ENCODE measurements at places on chromosomes 7 and 10.

DNA sequence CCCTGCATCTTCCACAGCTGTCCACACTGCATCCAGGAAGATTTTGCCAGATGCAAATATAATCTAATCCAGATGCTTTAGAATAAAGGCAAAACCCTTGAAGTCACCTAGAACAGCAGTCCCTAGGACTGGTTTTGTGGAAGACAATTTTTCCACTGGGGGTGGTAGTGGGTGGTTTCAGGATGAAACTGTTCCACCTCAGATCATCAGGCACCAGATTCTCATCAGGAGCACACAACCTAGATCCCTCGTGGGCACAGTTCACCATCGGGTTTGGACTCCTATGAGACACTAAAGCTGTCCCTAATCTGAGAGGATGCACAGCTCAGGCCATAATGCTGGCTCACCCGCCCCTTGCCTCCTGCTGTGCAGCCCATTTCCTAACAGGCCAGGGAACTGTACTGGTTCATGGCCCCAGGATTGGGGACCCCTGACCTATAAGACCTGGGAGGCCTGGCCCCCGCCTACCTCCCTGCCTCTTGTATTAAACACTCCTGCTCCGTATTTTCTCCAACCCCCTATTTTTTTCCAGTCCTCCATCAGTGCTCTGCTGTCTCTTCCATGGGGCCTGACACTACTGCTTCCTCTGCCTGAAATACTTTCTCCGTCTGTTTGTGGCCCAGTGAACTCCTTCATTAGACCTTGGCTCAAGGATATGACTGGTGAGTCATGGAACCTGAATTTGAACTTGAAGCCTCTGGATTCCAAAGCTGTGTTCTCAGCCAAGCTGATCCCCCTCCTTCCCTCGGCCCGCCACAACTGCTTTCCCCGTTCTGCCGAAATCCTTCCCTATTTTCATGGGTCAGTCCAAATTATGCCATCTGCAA is 79.9 kb upstream of the RHEB start:
- no peak for DNase-seq

DNA sequence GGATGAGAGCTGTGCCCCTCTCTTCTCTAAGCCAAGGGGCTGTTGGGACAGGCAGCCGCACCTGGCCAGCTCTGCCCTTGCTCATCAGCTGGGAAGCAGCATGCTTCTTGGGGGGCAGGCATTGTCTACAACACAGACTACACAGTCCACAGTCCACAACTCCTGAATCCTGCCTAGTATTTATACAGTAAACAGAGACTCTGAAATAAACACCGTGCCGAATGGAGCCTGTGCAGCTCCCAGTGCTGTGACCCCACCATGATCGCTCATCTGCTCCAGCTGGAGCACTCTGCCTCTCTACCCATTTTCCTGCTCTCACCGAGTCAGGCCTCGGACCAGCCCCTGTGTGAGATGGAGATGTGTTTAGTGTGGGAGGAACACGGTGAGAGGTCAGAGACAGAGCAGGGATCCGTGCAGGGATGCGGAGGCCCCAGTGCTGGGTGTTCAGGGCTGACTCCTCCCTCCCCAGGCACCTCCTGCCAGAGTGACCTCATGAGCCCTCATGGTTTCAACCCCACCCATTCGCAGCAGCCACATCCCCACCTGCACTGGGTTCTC is 608.0 kb downstream of the DNAJB6 start:
- no peak for DNase-seq

- DNase-seq: no peak
These were observed 5.6 kb downstream of the RAPGEF5 start for GRCh38 chr7:22351329-22351692.

DNA sequence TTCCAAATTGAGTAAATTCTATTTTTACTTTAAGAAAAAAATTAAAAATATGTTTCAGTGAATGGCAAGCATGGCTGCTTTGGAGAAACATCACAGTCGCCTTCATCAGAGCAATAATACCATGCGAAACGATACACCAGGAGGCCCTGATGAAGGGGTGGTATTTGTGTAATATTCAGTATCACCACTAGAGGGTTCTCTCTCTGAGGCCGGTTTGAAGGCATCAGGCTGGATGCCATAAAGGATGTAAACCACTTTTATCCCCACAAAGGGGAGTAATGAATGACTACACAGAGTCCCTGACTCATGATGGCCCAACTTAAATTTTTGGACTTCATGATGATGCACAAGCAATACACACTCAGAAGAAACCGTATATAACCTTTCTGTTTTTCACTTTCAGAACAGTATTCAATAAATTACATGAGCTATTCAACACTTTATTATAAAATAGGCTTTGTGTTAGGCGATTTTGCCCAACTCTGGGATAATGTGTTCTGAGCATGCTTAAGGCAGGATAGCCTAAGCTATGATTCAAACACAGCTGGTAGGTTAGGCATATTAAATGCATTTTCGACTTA is 95.5 kb downstream of the PPP1R17 start:
- DNase-seq: peak; percentile 2

DNA sequence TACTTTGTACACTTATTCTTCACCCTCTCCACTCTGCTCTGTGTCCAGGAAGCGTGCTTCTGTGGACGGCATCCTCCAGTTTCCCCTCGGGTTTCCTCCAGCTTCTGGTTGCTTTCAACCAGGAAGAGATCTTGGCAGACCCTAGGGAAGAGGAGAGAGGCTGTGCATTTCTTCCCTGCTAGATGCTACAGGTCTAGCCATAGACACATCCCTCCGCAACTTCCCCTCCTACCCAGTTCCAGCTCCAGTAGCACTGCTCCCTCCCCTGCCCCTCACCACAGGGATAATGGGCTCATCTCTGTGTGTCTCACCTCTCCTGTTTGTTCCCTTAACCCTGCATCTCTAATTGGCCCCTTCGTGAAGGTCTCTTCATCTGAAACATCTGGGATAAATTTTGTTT is 16.3 kb downstream of the TLL2 start:
- no peak for DNase-seq

- no peak for DNase-seq
These were observed 79.6 kb downstream of the SND1 start for GRCh38 chr7:127731431-127732080.

DNA sequence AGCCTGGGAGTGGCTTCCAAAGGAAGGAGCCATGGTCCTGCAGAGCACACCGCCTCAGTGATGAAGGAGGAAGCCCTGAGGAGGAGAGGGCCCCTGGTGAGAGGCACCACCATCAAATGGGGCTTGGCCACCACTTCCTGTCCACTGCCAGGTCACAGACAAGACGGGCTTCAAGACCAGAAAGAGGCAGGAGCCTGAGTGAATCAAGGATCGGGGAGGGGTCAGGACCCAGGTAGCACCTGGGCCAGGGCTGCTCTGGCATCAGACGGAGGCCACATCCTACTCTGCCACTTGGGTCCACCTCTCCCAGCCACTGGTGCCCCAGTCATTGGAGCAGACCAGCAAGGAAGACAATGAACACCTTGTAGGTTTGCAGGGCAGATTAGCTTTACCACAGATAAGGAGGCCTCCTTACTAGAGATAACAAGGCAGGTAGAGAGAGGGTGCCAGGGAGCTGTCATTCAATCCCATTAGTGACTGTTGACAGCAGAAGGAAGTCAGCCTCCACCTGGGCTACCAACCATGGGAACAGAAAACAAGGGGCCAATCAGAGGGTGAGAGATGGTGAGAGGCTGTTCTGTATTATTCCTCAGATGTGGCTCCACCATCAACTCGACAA is 143.4 kb downstream of the TNS3 start:
- no peak for DNase-seq

DNA sequence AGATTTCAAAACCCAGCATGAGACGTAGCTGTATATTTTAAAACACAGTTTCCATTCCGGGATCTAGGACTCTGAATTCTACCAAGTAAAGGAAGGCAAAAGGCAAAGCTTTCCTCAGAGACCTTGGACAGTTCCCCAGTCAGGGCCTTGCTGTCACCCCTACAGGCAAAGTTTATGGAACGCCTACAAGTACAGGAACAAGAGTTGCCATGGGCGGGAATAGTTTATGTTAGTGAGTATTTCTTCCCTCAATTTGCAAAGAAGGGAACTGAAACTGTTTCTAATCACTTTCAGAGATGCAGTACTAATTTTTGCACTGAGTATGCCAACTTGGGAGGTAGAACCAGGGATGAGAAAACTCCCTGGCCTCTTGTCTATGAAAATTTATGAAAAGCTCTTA is 68.2 kb upstream of the LRGUK start:
- no peak for DNase-seq

DNA sequence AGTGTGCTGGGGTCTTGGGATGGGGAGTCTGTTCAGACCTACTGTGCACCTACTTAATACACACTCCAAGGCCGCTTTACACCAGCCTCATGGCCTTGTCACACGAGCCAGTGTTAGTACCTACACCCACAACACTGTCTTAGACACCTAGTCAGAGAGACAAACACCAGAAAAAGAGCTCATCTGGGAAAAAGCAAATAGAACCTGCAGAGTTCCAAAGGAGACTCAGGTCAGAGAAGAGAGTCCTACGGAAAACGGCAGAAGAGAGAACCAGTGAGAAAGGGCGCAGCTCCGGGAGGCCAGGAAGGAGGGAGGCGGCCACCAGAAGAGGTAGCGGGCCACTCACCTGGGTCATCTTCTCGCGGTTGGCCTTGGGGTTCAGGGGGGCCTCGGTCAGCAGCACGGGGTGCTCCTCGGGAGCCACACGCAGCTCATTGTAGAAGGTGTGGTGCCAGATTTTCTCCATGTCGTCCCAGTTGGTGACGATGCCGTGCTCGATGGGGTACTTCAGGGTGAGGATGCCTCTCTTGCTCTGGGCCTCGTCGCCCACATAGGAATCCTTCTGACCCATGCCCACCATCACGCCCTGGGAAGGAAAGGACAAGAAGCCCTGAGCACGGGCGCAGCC is 105.3 kb upstream of the TNRC18 start:
- no peak for DNase-seq

DNA sequence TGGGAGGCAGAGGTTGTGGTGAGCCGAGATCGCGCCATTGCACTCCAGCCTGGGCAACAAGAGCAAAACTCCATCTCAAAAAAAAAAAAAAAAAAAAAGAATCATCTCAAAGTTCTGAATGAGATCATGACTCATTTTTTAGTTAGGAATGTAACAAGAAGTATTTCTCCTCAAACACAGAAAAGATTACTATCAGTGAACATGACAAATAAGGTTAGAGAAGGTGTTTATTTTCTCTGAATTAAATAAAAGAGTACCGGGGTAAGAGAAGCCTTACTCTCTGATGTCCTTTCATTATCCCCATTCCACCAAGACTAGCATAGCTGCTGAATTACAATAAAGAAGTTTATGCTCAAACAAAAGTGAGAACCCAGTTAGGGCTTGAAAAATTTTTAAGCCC is 50.1 kb downstream of the IPMK start:
- no peak for DNase-seq

GRCh38 chr7:142860968-142861367 is 6.1 kb downstream of the EPHB6 start:
- DNase-seq: no peak

Data from thymus (tissue), 14 donors.